ENCODE measurements at places on chromosomes 6 and 20. TPM values are rescaled to one million over a fixed set of nuclear protein-coding genes. Genes with fewer than 3 reads are reported as not detected.

Gene FAM217A
- not detected for polyA plus RNA-seq

Gene SYCP2
- polyA plus RNA-seq: 1.2 TPM

Gene IYD
- not detected for polyA plus RNA-seq

Gene MCM9
- 6.7 TPM for polyA plus RNA-seq

Gene IGF2R
- polyA plus RNA-seq: 29.3 TPM

Gene RHAG
- not detected for polyA plus RNA-seq

Gene RIPOR3
- polyA plus RNA-seq: 1.7 TPM

Gene BACH2
- polyA plus RNA-seq: 3.2 TPM

Gene BPI
- 2.9 TPM for polyA plus RNA-seq

Gene SIRPD
- polyA plus RNA-seq: not detected

Gene STMND1
- 0.07 TPM for polyA plus RNA-seq

Gene OR2W1
- not detected for polyA plus RNA-seq

Gene FNDC1
- 0.29 TPM for polyA plus RNA-seq

Gene GSTA3
- polyA plus RNA-seq: 1.6 TPM

Gene RAET1G
- polyA plus RNA-seq: 0.86 TPM

Gene BPIFA1
- polyA plus RNA-seq: not detected

Gene KCNG1
- 0.63 TPM for polyA plus RNA-seq
